CD4-positive, CD25-positive, alpha-beta regulatory T cell (primary cell): ENCODE measurements at places on chromosomes 1 and 21. TPM values are rescaled to one million over a fixed set of nuclear protein-coding genes. Genes with fewer than 3 reads are reported as not detected.

Gene DCDC2B
- not detected for total RNA-seq

Gene ZBTB8B
- total RNA-seq = not detected

Gene S100A1
- not detected for total RNA-seq

Gene PTGFR
- not detected for total RNA-seq

GRCh38 chr1:56469640-56470371, 109.6 kb downstream of the PLPP3 start:
- no peaks in the 10 kb centered on the region for H3K36me3 ChIP-seq
- DNase-seq = no peak
- no peaks in the 10 kb centered on the region for H3K4me1 ChIP-seq

DNA sequence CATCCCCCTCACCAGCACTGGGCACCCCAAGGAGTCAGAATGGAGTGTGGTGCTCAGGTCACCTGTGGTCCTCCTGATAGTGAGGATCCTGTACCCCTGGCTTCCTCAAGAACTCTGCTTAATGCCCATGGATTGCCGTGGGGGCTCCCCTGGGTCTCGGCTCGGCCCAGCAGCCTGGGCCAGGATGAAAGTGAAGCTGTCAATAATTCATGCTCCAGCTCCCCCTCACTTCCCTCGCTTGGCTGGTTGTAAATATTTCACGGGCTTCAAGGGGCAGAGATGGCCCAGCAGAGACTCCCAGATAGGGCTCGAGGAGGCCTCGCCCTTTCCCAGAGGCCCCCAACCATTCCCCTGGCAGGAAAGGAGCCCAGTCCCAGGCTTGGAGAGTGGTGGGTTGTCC, 42.6 kb upstream of the KCNA10 start:
- no peak overlapping the region for H3K4me3 ChIP-seq
- no peaks in the 10 kb centered on the region for H3K36me3 ChIP-seq
- H3K27ac ChIP-seq = no peak overlapping the region
- H3K27me3 ChIP-seq = peaks cover 1% of the 10 kb centered on the region
- DNase-seq = no peak
